ENCODE measurements at places on chromosomes 3 and 15.

- DNase-seq = no peak
Observed at GRCh38 chr3:106699122-106699521, 678.1 kb upstream of the CCDC54 start.

- no peak for DNase-seq
Observed at GRCh38 chr3:72888546-72889309, 882 bp downstream of the GXYLT2 start.

- no peak for DNase-seq
Observed at GRCh38 chr15:85440451-85440850, 60.0 kb downstream of the AKAP13 start.

DNA sequence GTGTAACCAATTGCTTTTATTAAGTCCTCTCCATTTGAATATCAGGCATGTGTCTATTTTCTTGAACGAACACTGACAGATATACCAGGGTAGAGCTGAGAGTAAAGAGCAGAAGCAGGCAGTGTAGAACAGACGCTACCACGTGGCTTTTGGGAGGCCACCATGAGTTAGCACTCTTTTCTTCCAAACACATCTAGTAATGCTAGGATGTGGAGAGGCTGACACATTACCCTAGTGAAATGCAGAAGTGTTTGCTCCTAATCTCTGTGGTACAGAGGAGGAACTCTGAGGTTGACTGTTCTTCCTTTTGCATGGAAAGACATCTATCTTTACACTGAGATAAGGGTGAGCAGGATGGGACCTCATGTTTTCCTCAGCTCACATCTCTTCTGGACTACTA is 216.3 kb downstream of the SATB1 start:
- no peak for DNase-seq

- DNase-seq = peak; percentile 39
Observed at GRCh38 chr3:128226795-128227395, 73.6 kb downstream of the EEFSEC start.

- no peak for DNase-seq
Observed at GRCh38 chr3:42530073-42530472, 27.6 kb downstream of the VIPR1 start.

GRCh38 chr3:97899331-97899730 is 72.9 kb downstream of the RIOX2 start:
- no peak for DNase-seq

DNA sequence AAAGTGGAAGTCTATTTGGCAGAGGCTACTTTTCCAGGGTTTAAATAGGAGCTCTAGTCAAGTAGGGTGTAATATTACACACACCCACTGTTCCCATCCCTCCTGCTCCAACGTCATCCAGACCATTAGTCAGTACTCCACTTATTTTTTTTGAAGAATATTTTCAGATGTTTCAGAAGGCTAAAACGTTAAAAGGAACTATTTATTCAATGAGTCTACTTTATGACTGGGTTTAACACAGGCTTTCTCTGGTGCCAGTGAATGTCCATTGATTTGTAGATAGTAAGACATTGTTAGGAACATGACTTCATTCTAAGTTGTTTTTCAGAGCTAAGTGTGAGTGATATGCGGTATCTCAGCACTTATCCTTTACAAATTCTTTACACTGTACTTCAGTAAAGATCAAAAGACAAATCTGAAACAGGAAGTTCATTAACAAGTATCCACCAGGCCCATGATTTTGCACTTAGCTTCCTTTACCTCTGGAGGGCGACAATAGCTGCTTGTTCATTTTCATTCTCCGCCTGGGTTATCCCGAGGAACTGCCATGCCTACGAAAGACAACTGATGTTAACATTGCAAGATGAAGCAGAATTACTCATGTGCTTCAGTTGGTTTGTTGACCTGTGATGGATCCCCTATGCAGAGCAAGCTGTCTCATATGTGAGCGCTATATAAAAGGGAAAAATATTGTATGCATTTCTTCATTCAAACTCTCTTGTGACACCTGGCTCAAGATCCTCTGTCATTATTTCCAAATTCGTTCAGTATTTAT is 158.7 kb downstream of the USP13 start:
- no peak for DNase-seq

DNA sequence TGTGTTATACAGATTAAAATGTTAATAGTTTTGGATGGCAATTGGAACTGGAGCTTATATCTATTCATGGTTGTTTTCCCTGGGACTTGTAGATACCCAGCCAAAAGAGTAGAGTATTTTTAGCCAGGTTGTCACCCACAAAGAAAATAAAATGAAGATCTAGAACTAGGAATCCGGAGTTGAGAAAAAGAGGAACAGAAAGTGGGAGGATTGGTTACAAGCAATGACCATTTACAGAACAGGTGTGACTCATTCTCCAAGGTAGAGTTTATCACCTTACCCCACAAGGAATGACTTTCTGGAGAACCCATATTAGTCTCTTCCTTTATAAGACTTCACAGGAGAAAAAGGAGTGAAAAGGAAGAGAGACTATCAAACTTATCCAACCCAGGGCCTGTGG is 99.8 kb downstream of the TMEM108 start:
- DNase-seq = no peak

GRCh38 chr3:70281663-70282062 is 30.8 kb downstream of the MDFIC2 start:
- no peak for DNase-seq

DNA sequence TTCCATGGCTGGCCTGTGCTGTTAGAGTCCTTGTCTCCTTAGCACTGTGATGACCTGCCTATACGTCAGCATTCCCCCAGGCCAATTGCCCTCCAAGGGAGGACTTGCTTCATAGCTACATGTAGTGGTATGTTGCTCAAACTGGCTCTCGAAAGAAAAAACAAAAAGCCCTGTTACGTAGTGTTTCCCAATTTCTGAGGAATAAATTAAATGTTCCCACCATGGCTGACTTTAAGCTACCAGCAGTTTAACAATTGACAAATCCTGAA is 54.6 kb downstream of the WNT7A start:
- no peak for DNase-seq

- no peak for DNase-seq
Observed at GRCh38 chr3:134690226-134690625, 39.4 kb upstream of the KY start.

DNA sequence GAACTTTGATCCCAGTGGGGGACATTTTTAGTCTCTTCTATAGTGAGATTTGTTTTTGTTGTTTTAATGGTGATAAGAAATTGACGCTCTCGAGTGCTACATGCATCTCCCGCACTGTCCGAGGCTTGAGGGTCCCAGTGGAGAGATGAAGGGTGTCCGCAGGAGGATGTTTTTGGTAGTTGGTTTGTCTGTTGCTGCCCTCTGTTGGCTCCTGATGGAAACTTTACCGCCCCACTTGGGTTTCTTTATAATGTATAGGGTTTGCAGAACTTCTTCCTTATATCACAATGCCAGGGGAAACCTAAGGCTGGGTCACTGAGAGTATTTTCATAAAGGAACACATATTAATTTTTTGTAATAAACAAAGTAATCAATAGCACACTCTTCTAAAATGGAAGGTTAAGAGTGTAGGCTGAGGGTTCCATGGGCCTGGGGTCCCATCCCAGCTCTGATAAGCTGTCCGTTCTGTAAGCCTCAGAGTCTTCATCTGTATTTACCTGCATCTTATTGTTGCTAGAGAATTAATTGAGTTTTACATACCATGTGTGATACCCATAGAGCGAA is 185.3 kb upstream of the FEZF2 start:
- DNase-seq = no peak

- DNase-seq = no peak
Observed at GRCh38 chr3:165389064-165389463, 192.9 kb upstream of the SLITRK3 start.

- DNase-seq = no peak
Observed at GRCh38 chr3:186209810-186210752, 101.2 kb upstream of the ETV5 start.

- peak; percentile 50 for DNase-seq
Observed at GRCh38 chr3:17894434-17895060, 152.1 kb upstream of the TBC1D5 start.

- DNase-seq = no peak
Observed at GRCh38 chr3:153209596-153209995, 47.6 kb downstream of the RAP2B start.

DNA sequence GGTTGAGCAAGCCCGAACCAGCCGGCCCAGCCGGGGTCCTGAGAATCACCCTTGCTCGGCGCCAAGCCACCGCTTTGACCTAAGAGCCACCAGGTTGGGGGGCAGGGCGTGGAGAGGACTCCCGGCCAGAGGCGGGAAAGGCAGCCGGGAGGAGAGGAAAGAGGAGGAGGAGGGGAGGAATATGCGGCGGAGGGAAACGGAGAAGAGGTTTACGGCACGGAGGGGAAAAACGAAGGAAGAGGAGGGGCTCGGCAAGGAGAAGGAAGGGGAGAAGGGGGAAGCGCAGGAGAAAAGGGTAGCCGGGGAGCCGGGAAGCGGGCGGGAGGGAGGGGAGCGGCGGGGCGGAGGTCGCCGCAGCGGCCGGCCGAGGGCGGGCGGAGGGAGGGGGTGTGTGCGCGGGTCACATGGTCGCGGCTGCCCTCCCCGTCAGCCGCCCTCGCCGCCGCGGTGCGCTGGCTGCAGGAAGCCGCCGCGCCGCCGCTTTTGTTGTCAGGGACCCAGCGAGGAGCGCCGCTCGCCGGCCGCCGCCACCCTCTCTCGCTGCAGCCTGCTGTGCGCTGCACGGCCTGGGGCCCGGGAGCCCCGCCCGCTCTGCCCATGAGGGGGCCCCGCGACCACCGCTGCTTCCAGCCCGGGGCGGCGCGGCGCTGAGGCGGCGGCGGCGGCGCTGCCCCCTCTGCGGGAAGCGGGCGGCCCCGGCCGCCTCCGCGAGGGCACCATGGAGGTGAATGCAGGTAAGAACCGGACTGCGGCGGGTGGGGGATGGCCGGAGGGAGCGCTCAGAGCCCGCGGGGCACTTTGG is at the start of gene NR1D2:
NR1D2 (plus strand) TSS at position 426 of the 802 bp plus-strand sequence; CDS start at position 719, 293 bp downstream.
- peak; percentile 81 for DNase-seq

GRCh38 chr3:65406470-65406869 is 632.2 kb downstream of the MAGI1 start:
- no peak for DNase-seq

- no peak for DNase-seq
Observed at GRCh38 chr15:91424001-91424400, 323.9 kb downstream of the SV2B start.

DNA sequence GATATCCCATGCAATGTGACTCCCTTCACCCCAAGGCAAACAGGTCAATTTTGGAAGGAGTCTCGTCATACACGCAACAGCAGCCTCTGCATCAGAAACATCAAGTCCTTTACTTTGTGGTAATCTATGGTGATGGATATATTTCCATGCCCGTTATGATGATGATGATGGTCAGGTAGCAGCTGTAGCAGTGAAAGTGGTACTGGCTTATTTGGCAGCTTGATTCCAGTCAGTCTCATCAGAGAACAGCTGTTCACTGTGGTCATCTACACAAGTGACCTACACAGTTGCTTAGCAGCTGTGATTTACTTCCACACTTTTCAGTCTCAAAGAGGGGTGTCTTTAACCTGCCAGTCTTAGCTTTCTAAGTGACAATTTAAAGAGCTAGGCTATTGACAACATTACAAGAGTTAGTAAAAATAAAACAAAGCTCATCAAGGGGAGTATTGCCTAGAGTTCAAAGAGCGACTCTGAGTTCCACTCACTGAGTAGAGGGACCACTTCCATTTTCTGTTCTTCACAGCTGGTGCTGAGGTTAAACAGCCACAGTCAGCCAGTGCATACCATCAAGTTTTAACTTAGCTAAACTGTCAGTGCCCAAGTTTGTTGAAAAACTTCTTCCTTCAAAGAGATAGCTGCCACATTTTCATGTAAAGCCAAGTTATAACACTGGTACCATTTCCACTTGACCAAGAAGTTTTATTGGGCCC is 587.4 kb upstream of the KCNMB2 start:
- no peak for DNase-seq

GRCh38 chr3:10726787-10727186 is 89.2 kb upstream of the SLC6A11 start:
- DNase-seq = no peak

Measured in activated T-cell treated with anti-CD3 and anti-CD28 coated beads, Interleukin-2, amount 50 U/mL, for 24 hours (primary cell).